Activated naive CD8-positive, alpha-beta T cell treated with anti-CD3 and anti-CD28 coated beads, Interleukin-2, amount 50 U/mL, for 24 hours (primary cell): ENCODE measurements at places on chromosomes 16 and 17.

- H3K27ac ChIP-seq = peak within 1 kb of the TSS; percentile 67
- DNase-seq = peak; percentile 39
- peak within 1 kb of the TSS; percentile 66 for H3K4me3 ChIP-seq
Observed at GRCh38 chr16:19113577-19114358, at the start of gene ITPRIPL2. Gene ITPRIPL2 (plus strand): TSS chr16:19113964. CDS start chr16:19114462, 498 bp downstream.

- no peaks in the 10 kb centered on the region for H3K36me3 ChIP-seq
- DNase-seq = no peak
- no peak overlapping the region for H3K27ac ChIP-seq
- no peak overlapping the region for H3K4me3 ChIP-seq
Observed at GRCh38 chr17:17445925-17446665, 30.7 kb upstream of the MED9 start.

DNA sequence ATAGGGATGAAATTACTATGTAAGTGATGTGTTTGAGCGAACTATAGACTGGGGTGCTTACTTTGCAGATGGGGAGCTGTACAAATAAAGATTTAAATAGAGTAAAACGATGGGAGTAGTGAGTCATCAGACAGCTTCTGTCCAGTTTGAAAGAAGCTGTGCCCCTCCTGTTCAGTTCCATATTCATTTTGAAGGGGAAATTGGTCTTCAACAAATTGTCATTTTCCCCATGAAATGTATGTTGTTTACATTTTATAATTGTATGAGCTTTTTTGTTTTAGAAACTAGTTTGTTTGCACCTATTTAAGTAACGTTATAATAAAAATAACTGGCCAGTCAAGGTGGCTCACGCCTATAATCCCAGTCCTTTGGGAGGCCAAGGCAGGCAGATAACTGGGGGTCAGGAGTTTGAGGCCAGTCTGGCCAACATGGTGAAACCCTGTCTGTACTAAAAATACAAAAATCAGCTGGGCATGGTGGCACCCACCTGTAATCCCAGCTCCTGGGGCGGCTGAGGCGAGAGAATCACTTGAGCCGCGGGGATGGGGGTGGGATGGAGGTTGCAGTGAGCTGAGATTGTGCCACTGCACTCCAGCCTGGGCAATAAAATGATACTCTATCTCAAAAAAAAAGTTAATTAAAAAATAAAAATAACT, 20.2 kb downstream of the SEC14L1 start:
- DNase-seq = no peak
- H3K36me3 ChIP-seq = peaks cover 16% of the 10 kb centered on the region
- H3K4me3 ChIP-seq = no peak overlapping the region

- H3K4me1 ChIP-seq = peaks cover 11% of the 10 kb centered on the region
- H3K36me3 ChIP-seq = peaks cover 3% of the 10 kb centered on the region
- no peak overlapping the region for H3K4me3 ChIP-seq
- DNase-seq = no peak
Observed at GRCh38 chr17:78644224-78644623, 67.0 kb upstream of the DNAH17 start.

DNA sequence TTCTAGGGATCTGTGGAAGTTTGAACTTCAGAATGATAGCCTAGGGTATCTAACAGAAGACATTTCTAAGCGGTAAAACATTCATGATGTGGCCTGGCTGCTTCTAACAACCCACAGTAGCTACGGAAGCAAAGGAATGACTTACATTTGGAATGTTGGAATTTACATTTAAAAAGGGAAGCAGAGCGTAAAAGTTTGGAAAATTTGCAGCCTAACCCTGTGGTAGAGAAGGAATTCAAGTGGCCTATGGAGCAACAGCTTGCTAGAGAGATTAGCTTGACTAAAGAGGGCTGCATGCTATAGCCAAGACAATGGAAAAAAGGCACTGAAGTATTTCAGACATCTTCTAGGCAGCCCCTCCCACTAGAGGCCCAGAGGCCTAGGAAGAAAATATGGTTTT, 50.1 kb downstream of the HNF1B start:
- no peak overlapping the region for H3K27ac ChIP-seq
- H3K4me1 ChIP-seq = peaks cover 29% of the 10 kb centered on the region
- DNase-seq = no peak
- H3K27me3 ChIP-seq = peaks cover 12% of the 10 kb centered on the region
- no peak overlapping the region for H3K4me3 ChIP-seq

DNA sequence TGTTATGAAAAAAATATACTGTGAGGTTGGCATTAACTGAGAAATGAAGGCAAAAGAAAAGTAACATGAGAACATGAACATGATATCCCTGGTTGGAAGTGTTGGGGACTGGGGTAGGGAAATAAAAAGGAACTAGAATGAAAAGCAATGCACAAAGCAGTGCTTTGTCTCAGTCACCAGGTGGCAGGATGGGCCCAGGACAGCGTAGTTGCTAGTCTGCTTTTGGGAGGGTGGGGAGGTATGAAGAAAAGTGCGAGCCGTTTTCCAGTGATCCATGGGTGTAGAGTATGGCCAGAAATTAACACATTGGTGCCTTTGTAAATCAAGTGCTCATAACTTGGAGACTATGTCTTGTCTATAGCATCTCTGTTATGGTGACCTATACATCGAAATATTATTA, 662.5 kb upstream of the SALL1 start:
- H3K36me3 ChIP-seq = no peaks in the 10 kb centered on the region
- H3K4me1 ChIP-seq = no peaks in the 10 kb centered on the region
- no peak overlapping the region for H3K4me3 ChIP-seq
- no peak overlapping the region for H3K27ac ChIP-seq

DNA sequence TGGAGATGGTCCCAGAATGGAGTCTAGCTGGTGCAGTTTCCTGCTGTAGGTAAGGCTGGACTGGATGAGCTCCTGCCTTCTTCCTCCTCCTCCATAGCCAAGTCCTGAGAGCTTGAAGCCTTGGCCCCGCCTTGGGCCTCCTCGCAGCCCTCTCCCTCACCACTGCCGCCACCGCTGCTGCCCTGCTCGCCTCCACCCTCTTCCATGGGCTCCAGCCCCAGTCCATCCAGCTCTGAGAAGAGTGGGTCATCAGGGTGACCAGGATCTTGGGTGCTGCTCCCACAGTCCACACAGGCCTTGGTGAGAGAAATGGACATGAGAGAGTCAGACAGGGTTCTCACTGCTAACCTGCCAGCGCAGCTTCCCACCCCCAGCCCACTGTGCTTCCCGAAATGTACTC, 11.2 kb downstream of the PER1 start:
- H3K4me1 ChIP-seq = peaks cover 2% of the 10 kb centered on the region
- peaks cover 23% of the 10 kb centered on the region for H3K36me3 ChIP-seq
- no peak overlapping the region for H3K4me3 ChIP-seq

DNA sequence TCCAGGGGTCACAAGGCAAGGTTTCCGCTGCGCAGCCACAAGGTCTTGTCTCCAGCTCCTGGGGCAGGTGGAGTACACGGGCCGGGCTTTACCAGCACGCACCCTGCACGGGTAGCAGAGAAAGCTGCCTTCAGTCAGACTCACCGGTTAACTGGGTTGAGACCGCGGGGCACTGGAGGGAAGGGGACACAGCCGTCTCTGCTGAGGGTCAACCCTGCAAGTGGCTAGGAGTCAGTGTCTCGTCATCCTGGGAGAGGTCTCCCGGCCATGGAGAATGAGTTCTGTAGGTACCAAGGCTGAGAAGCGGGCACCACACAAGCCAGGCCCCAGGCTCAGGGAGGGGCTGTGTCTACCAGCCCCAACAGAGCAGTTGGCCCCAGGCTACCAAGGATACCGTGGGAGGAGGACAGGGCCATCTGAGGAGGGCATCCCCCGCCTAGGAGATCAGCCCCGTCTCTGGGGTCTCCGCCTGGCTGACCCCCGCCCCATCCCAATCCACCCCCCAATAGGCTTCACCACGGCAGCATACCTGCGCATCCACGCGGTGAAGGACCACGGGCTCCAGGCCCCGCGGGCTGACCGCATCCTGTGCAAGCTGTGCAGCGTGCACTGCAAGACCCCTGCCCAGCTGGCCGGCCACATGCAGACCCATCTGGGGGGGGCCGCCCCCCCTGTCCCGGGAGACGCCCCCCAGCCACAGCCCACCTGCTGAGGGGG, 2.8 kb upstream of the PRRT2 start:
- H3K27ac ChIP-seq = peak overlapping the region; percentile 98
- peaks cover 53% of the 10 kb centered on the region for H3K4me1 ChIP-seq
- H3K4me3 ChIP-seq = peak overlapping the region; percentile 97
- peaks cover 5% of the 10 kb centered on the region for H3K27me3 ChIP-seq
- no peak for DNase-seq
- H3K36me3 ChIP-seq = peaks cover 38% of the 10 kb centered on the region

DNA sequence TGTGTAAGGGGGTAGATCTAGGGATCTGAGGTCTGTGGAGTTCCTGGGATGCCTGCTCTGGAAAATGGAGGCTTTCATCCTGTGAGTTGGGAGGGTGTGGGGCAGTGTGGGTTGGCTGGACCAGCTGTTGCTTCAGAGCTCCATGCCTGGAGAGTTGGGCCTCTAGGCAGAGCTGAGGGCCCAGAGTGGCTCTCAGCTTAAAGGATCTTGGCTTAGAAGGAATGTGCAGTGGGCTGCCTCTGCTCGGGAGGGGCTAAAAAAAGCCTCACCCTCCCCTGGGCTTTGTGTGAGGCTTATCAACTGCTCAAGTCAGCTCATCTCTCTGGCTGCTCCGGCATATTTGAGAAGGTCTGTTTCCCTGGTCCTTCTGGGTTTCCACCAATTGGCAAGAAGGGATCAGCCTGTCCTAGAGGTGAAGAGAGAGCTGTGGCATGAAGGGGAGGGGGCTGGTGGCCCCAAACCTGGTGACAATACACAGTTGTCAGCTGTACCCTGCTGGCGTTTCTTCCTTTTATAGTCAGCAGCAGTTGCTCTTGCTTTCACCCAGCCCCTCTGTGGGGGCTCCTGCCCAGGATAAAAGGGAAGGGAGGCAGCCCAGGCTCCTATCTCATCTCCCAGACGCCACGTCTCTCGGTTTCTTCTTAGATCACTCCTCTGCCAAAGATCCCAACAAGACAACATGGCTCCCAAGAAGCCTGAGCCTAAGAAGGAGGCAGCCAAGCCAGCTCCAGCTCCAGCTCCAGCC, at the start of gene MYL4:
Gene MYL4 (plus strand): TSS at position 605 of the 745 bp plus-strand sequence. CDS start 75 bp downstream, at position 680.
- no peak within 1 kb of the TSS for H3K27ac ChIP-seq
- no peaks in the 10 kb centered on the region for H3K36me3 ChIP-seq
- DNase-seq = no peak
- H3K4me3 ChIP-seq = no peak within 1 kb of the TSS
- peaks cover 36% of the 10 kb centered on the region for H3K4me1 ChIP-seq

DNA sequence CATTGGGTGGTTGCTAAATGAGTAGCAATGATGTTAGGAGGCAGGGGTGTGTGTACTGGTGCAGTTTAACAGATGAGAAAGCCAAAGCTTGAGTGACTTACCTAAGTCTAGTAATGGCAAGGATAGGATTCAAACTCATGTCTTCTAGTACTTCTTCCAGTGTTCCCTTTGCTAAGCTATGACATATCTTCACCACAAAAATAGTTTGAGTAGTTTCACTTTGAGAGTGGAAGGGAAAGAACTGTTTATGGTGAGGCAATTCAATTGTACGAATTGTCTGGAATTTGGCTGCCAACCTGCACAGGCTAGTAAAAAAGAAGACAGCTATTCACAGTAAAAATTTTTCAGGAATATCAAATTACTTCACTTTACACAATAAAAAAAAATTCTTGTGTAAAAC, 138.0 kb downstream of the NLK start:
- H3K27ac ChIP-seq = no peak overlapping the region
- H3K4me3 ChIP-seq = no peak overlapping the region
- no peak for DNase-seq

GRCh38 chr17:49842371-49842770, 5.5 kb downstream of the TAC4 start:
- no peaks in the 10 kb centered on the region for H3K27me3 ChIP-seq
- H3K36me3 ChIP-seq = peaks cover 2% of the 10 kb centered on the region
- H3K4me3 ChIP-seq = no peak overlapping the region
- DNase-seq = no peak

GRCh38 chr17:48612854-48613691, 2.0 kb downstream of the HOXB8 start:
- no peak overlapping the region for H3K27ac ChIP-seq
- DNase-seq = no peak
- H3K27me3 ChIP-seq = peaks cover 78% of the 10 kb centered on the region
- peaks cover 48% of the 10 kb centered on the region for H3K4me1 ChIP-seq
- H3K36me3 ChIP-seq = no peaks in the 10 kb centered on the region

DNA sequence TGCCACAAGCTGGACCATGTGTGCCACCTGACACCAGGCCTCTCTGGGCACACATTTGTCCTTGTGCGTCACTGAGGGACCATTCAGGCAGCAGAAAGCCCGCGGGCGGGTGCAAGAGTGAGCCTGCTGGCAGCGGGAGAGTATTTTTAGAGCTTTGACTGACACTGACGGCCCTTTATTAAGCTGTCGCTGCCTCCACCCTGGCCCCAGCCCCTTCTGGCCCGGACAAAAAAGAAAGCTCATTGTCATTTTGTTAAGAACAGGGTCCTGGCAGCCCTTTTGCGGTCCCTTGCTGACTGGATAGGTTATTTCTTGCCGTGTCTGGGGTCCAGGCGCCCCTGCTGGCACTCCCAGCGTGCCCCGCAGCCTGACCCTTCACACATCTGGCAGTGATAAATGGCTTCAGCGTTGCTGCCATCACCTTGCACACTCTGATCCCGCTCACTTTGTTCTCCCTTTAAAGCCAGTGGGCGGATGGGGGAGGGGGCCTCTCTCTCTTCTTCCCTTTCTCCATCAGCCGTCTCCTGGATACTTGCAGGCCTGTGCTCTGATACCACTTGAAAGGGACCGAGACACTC, 78.4 kb upstream of the NKD1 start:
- H3K4me1 ChIP-seq = peaks cover 29% of the 10 kb centered on the region
- H3K27ac ChIP-seq = no peak overlapping the region

GRCh38 chr17:77501751-77502625, 361.2 kb downstream of the SEC14L1 start:
- H3K27me3 ChIP-seq = no peaks in the 10 kb centered on the region
- peaks cover 10% of the 10 kb centered on the region for H3K36me3 ChIP-seq
- H3K4me3 ChIP-seq = no peak overlapping the region
- H3K27ac ChIP-seq = no peak overlapping the region

DNA sequence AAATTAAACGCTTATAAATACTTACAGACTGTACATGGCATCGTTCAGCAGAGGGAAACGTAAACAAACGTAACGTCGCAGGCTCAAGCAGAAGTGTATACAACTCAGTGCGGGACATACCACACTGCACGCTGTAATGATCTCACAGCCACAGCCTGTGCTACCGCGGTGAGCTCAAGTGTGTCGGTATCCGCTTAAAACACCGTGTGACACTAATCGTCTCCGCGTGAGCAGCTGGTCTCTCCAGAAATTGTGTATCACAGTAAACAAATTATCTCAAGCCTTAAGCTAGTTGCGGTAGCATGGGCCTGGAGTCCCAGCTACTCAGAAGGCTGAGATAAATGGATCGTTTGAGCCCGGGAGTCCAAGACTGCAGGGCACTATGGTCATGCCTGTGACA, 115.3 kb downstream of the ANKRD11 start:
- no peak for DNase-seq
- H3K36me3 ChIP-seq = peaks cover 19% of the 10 kb centered on the region
- peaks cover 92% of the 10 kb centered on the region for H3K4me1 ChIP-seq
- H3K27ac ChIP-seq = peak overlapping the region; percentile 47

DNA sequence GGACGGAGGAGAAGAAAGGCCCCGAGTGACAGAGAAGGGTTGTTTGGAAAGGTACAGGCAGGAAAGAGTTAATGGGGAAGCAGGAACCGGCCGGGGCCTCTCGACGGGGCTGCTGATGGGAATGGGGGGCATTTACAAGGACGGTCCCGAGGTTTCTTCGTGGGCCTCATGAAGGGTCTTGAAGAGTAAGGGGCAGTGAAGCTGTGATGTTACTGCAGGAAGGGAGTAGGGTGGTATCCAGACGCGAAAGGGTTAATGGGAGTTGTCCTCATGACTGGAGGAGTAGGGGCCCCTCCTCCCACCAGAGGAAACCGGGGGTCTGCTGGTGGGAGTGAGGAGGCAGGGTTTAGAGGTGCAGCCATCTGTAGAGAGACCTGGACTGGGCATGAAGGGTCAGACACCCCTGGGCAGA, 481 bp downstream of the PDK2 start:
- no peak for DNase-seq
- peaks cover 26% of the 10 kb centered on the region for H3K4me1 ChIP-seq
- peak overlapping the region; percentile 70 for H3K27ac ChIP-seq
- H3K4me3 ChIP-seq = peak overlapping the region; percentile 85
- no peaks in the 10 kb centered on the region for H3K27me3 ChIP-seq
